ENCODE measurements at places on chromosomes 16 and 17.

DNA sequence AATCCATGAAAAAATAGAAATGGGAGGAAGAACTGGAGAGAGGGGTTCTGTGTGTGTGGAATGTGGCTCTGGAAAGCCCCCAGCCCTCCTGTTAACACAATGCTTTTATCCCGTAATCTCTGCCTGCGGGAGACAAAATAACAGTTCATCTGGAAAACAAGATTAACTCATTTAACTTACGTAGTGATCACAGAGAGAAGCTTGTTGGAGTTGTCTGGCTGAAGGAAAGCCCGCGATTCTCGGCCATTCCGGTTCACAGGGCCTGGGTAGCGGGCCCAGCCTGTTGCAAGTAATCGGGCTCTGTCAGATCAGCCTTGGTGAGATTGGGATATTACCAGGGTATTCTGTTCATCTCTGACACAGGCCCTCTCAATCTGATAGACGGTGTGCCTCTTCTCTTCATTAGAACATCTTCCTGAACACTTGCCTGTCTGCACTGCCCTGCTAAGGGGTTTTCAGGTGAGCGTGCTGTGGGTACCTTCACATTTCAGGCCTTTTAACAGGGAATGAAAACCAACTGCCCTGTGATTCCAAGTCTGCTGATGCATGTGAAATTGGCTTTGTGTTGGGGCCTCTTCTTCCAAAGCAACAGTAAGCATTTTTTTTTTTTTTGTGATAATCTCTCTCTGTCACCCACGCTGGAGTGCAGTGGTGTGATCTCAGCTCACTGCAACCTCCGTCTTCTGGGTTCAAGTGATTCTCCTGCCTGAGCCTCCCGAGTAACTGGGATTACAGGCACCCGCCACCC is 609.9 kb downstream of the WWOX start:
- no peak for DNase-seq

GRCh38 chr17:2798678-2799077 is 2.4 kb downstream of the RAP1GAP2 start:
- no peak for DNase-seq

- no peak for DNase-seq
These were observed 58.5 kb downstream of the MYH13 start for GRCh38 chr17:10314329-10314728.

DNA sequence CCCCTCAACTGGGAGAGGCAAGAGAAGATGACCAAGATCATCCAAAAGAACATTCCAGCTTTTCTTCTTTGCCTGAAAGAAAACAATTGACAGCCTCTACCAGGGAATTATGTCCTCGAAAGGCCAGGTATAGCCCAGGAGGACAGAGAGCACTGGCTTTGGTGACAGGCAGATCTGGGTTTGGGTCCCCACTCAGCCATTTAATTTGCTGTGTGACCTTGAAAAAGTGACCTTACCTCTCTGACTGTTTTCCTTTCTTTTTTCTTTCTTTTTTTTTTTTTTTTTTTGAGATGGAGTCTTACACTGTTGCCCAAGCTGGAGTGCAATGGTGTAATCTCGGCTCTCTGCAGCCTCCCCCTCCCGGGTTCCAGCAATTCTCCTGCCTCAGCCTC is 27.7 kb upstream of the KIFC3 start:
- DNase-seq, result no peak

Measured in stimulated activated CD8-positive, alpha-beta memory T cell treated with anti-CD3 and anti-CD28 coated beads, Interleukin-2, amount 100 ng/mL, for 1 hour (primary cell).